ENCODE measurements at places on chromosomes 16 and 17. TPM values are rescaled to one million over a fixed set of nuclear protein-coding genes. Genes with fewer than 3 reads are reported as not detected.

Gene CES5A
- total RNA-seq: not detected

DNA sequence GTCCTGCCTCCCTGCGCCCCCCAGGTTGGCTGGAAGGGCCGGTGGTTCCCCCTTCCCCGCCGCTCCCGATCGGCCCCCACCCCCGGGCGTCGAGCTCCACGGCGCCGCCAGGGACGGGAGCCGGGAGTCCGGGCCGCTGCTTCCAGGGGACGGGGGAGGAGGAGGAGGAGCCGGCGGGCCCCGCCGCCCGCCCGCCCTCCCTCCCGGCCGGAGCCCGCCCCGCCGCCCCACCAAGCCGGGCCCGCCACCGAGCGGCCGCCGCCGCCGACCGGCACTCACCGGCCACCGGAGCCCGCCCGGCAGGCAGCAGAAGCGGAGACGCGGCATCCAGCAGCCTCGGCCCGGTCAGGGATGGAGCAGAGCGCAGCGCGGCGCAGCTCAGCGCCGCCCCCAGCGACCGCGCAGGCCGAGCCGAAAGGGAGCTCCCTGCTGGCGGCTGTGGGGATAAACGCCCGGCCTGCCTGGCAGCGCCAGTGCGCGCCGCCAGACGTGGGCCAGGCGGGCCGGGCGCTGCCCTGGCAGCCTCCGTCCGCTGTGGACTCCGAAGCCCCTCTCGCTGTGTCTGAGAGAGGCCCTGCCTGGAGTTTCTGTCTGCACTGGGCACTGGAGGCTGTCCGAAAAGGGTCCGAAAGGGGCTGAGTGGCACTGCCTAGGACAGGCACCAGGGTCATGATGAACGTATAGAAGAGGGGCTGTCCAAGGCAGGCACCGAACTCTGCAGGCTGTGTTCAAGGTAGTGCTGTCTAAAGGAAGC lies at the start of gene MYO18A:
MYO18A (minus strand) TSS at position 365 of the 754 bp plus-strand sequence. CDS start 13,458 bp downstream, outside the sequence.
- H3K4me3 ChIP-seq: peak within 1 kb of the TSS; percentile 33
- no peaks in the 10 kb centered on the region for H3K36me3 ChIP-seq
- H3K27me3 ChIP-seq: no peaks in the 10 kb centered on the region
- peak; percentile 79 for DNase-seq
- H3K27ac ChIP-seq: no peak within 1 kb of the TSS

GRCh38 chr17:63998721-63999679 lies 849 bp downstream of the PRR29 start:
- no peak overlapping the region for H3K27ac ChIP-seq
- no peak for DNase-seq

GRCh38 chr17:81589612-81590011 lies 37.5 kb upstream of the FAAP100 start:
- H3K36me3 ChIP-seq: peaks cover 76% of the 10 kb centered on the region
- H3K4me1 ChIP-seq: no peaks in the 10 kb centered on the region
- no peaks in the 10 kb centered on the region for H3K27me3 ChIP-seq
- H3K27ac ChIP-seq: no peak overlapping the region

GRCh38 chr16:87145181-87146176 lies 171.7 kb downstream of the C16orf95 start:
- H3K4me3 ChIP-seq: no peak overlapping the region
- H3K4me1 ChIP-seq: no peaks in the 10 kb centered on the region
- H3K36me3 ChIP-seq: no peaks in the 10 kb centered on the region
- H3K27ac ChIP-seq: no peak overlapping the region
- H3K27me3 ChIP-seq: no peaks in the 10 kb centered on the region

DNA sequence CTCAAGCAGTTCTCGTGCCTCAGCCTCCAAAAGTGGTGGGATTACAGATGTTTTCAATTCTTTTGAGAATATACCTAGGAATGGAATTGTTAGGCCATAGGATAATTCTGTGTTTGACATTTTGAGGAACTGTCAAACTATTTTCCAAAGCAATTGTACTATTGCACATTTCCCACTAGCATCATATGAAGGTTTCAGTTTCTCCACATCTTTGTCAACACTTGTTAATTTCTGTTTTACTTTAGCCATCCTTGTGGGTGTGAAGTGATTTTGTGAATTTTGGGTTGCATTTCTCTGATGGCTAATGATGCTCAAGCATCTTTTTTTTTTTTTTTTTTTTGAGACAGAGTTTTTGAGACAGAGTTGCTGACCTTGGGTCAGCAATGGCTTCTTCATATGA lies 6.2 kb downstream of the NT5M start:
- DNase-seq: no peak
- no peaks in the 10 kb centered on the region for H3K36me3 ChIP-seq
- peaks cover 26% of the 10 kb centered on the region for H3K4me1 ChIP-seq
- H3K27ac ChIP-seq: no peak overlapping the region
- H3K4me3 ChIP-seq: no peak overlapping the region

- DNase-seq: no peak
- H3K27me3 ChIP-seq: peaks cover 24% of the 10 kb centered on the region
- H3K4me1 ChIP-seq: no peaks in the 10 kb centered on the region
Observed at GRCh38 chr16:50910736-50911100, 168.8 kb downstream of the CYLD start.

- no peaks in the 10 kb centered on the region for H3K4me1 ChIP-seq
- H3K27me3 ChIP-seq: no peaks in the 10 kb centered on the region
- no peak for DNase-seq
- H3K4me3 ChIP-seq: no peak overlapping the region
Observed at GRCh38 chr17:30530346-30531025, 53.3 kb downstream of the GOSR1 start.

DNA sequence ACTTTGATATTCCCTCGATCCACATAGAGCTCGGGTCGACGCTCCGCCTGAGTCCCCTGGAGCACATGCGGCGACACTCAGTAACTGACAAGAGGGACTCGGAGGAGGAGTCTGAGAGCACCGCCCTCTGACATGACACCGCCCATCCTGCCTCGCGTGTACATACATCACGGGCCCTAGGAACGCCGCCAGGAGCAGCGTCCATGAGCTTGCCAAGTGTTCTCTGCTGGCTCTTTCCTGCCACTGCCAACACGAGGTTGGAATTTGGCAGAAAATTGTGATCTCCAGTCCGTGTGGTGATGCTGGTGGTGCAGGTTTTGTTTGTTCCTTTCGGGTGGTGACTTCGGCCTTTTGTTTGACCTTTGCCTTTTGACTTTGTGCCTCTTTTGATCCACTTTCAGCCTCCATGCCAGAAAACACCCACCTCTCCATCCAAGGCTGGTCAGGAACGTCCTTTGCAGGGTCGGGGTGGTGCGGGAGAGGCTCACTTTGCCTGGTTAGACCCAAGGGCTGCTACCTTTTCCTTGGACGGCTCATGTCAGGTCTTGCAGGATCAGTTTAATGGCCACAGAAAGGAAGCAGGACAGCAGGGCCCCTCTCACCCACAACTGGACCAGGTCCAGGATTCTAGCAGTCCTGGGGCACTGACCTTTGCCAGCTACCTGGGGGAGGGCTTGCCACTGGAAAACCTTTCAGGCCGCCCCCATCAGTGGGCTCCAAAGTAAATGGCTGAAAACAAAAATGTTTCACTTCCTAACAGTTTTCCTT lies 27.6 kb downstream of the ELAC2 start:
- H3K27me3 ChIP-seq: no peaks in the 10 kb centered on the region
- no peak overlapping the region for H3K27ac ChIP-seq
- no peaks in the 10 kb centered on the region for H3K4me1 ChIP-seq
- H3K4me3 ChIP-seq: no peak overlapping the region

DNA sequence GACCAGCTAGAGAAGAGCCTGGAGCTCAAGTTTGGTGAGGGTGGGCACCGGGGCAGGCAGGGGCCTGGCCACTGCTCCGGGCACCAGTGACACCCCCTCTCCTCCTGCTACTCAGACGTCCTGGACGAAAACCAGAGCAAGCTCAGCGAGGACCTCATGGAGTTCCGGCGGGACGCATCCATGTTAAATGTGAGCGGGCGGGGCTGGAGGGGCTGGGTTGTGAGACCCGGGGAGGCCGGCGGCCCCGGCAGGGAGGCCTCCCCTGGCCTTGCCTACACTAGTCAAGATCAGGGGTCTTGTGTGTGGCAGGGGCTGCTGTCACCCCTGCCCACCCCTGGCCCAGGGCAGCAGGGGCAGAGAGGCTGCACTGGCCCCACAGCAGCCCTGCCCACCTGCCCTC lies 17.8 kb downstream of the TRAF7 start:
- no peak for DNase-seq
- H3K27ac ChIP-seq: no peak overlapping the region
- peaks cover 32% of the 10 kb centered on the region for H3K36me3 ChIP-seq

Gene EPN3
- 0.08 TPM for total RNA-seq

DNA sequence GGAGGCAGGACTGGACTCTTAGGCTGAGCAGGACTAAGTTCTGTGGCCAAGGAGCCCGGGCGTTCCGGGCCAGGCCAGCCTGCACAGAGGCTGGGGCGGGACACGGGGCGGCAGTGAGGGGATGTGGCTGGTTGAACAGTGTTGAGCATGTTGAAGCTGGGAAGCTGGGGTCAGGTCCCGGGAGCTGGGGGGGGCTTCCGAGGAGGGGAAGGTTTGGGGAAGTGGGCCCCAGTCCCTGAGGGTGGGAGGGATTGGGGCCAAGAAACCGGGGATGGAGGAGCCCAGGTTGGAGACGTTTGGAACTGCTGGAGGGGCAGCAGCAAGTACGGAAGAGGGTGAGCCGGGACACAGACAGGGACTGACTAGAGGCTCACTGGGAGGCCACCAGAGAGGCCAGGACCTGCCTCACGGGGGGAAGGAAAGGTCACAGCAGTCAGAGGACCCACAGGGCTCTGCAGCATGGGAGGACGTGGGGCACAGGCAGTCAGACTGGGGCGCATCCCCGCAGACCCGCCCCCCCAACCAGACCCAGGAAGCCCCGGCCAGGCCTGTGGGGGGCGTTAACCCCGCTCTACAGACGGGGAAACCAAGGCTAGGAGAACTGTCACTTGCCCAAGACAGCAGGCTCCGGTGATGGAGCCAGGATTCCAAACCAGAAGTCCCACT lies 9.5 kb downstream of the TAX1BP3 start:
- H3K27ac ChIP-seq: no peak overlapping the region
- H3K4me3 ChIP-seq: no peak overlapping the region
- no peaks in the 10 kb centered on the region for H3K4me1 ChIP-seq

DNA sequence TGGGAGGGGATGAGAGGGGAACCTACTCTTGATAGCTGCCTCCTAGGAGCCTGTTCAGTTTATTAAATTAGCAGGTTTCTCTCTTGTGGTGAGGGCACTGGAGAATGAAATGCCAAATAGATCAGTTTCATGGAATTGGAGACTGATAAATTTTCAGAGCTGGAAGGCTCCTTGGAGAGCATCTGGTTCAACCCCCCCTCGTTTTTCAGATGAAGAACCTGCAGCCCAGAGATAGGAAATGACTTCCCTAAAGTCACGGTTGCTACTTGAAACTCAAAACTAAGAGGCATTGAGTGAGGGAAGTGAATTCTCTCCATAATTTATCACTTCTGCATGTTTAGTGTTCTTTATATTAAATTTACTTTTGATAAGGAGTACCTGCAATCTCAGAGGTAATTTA lies 366.0 kb upstream of the CCL2 start:
- no peak overlapping the region for H3K4me3 ChIP-seq
- H3K27ac ChIP-seq: no peak overlapping the region
- H3K27me3 ChIP-seq: no peaks in the 10 kb centered on the region
- DNase-seq: no peak
- no peaks in the 10 kb centered on the region for H3K4me1 ChIP-seq

All from T-cell (primary cell).